ENCODE measurements at places on chromosomes 12 and 14.

DNA sequence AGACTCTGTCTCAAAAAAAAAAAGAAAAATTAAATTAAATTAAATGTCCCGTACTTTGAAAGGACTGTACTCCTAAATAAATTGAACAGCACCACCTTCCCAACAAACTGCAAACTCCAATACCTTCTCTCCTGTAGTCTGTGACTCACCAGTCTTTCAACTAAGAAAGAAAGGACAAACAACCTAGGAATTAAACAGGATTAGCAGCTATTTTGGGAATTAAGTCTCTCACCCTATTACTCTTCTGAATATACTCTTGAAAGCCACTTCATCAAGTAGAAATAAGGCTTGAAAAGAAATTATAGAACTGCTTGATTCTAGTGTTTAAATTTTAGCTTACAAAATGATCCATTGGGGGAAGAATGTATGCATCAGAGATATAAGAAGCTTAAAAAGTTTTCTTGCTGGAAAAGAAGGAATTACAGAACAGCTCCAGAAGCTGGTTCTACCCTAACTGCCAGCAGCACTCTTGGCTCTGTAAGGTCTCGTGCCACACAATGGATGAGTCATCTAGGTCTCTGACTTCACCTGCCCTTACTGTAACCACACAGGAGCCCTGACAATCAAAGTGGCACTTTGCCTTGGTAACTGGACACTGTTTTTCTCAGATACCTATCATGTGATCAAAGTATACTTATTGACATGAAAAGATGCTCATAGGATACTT is 57.0 kb upstream of the CERS5 start:
- no peak for DNase-seq

DNA sequence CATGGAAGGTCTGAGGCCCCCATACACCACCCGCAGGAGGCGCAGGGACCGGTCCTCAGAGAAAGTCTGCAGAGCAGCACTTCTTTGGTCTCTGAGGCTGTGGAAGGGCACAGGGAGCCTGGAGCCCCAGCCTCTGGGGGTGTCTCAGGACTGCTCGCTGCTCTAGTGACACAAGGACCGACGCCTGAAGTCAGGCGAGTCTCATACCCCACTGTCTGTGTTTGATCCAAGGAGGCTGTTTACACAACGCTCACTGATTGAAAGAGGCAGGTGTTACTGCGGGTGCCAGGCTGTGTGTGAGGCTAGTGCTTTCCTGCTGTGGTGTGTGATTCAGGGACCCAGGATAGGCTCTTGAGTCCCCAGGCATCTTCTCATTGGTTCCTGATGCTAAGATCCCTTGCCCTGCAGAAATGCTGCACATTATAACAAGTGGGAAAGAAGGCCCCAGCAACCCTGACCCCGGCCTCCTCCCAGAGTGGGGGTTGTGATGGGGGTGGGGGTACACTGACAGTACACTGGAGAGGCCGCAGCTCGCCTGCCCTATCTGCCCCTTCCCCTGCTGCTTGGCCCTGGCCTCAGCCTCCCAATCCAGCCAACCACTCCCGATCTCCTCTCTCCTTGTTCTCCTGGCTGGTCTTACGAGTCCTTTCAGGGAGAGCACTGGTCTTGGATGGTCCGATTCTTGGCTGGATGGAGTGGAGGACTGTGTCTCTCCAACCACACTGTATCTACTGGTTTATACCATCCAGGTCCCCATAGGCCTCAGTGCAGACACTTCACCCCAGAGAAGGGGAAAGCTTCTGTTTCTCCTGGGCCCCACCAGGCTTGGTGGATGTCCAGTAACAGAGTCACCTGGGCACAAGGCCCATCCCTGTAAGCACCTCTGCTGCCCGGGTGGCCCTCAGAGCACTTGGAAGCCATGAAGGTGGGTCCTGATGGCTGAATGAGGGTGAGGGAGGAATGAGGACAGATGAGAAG is 6.6 kb downstream of the CACNA2D4 start:
- no peak for DNase-seq

- DNase-seq, result no peak
These were observed 21.8 kb downstream of the VPS37B start for GRCh38 chr12:122874081-122874480.

- DNase-seq, result no peak
These were observed 2.1 kb upstream of the UBC start for GRCh38 chr12:124916374-124917134.

DNA sequence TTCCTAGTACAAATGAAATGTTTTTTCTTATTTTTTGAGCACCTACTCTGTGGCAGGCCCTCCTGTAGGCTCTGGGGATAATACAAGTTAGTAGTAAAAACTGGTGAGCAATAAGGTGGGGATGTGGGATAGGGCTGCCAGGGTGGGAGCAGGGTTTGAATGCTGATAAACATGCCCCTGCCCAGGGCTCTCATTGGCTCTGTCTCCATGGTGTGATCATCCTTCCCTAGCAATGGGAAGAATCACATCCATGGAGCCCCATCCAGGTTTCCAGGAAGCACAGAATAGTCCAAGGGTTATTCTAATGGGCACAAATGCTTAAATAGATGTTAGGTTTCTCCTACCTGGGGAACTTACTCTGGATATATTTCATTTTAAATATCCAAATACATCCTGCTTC is 45.5 kb downstream of the GIT2 start:
- no peak for DNase-seq

All from AG04450 (cell line).